ENCODE measurements at places on chromosomes 2 and 18. TPM values are rescaled to one million over a fixed set of nuclear protein-coding genes. Genes with fewer than 3 reads are reported as not detected.
A peak's percentile ranks its signal among the peaks of the same experiment; 100 is the strongest.

The THSD7B gene
- total RNA-seq: not detected

The BCL2 gene
- 109 TPM for total RNA-seq

- peaks cover 69% of the 10 kb centered on the region for H3K4me1 ChIP-seq
- DNase-seq: no peak
- H3K4me3 ChIP-seq: peak overlapping the region; percentile 89
- peak overlapping the region; percentile 92 for H3K27ac ChIP-seq
- no peaks in the 10 kb centered on the region for H3K27me3 ChIP-seq
- peaks cover 23% of the 10 kb centered on the region for H3K36me3 ChIP-seq
Measured at GRCh38 chr2:39124746-39125057, 3.9 kb upstream of the SOS1 start.

DNA sequence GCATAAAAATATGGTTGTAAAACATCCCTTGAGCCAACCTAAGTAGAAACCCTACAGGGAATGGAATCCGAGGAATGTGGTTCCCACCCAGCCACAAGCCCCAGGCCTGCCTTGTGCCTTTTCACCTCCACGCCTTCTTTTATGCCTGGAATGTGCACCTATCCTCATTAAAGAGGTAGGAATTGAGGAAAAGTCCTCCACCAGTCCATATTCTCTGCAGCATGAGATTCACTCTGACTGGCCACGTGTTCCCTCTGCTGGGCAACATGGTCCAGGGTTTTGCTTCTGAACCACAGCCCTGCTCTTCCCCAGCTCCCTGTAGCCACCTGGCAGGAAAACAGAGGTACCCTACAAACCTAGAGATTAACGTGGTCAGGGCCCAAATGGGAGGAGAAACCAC lies 787.9 kb upstream of the RAB6C start:
- H3K27me3 ChIP-seq: no peaks in the 10 kb centered on the region
- H3K27ac ChIP-seq: no peak overlapping the region
- H3K4me1 ChIP-seq: no peaks in the 10 kb centered on the region
- H3K36me3 ChIP-seq: no peaks in the 10 kb centered on the region
- H3K4me3 ChIP-seq: no peak overlapping the region
- DNase-seq: no peak

DNA sequence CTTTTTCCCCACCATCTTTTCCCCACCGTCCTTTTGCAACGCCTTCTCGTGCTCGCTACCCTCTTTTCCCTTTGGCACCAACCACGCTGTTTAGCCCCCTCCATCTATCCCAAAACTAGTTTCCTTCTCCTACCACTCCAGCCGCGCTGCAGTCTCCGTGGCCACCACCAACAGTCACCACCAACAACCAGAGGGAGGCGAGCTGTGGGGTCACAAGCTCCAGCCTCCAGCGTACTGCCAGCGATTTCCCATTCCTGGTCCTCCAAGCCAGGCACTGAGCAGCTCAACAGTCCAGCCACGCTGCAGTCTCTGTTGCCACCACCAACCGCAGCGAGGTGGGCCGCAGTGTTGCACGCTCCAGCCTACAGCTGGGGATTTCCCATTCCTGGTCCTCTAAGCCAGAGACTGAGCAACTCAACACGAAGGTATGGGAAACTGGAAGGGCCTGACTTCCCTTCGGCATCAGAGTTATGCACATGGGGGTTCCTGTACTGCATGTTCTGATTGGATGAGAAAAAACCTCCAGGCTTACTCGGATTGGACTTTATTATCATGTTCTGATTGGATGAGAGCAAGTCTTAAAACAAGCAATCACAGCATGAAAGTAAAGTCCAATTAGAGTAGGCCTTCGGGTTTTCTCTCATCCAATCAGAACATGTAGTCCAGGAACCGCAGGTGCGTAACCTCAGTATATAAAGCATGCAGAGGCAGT lies 42.3 kb upstream of the IMP4 start:
- H3K4me3 ChIP-seq: no peak overlapping the region
- H3K4me1 ChIP-seq: no peaks in the 10 kb centered on the region
- H3K36me3 ChIP-seq: no peaks in the 10 kb centered on the region
